Thymus (tissue), 14 donors: ENCODE measurements at places on chromosomes 12 and 14. TPM values are rescaled to one million over a fixed set of nuclear protein-coding genes. Genes with fewer than 3 reads are reported as not detected.

The GPR84 gene
- 0.57 TPM for total RNA-seq

- H3K27ac ChIP-seq, result no peak overlapping the region
- H3K4me3 ChIP-seq, result no peak overlapping the region
- H3K4me1 ChIP-seq, result no peaks in the 10 kb centered on the region
- H3K36me3 ChIP-seq, result peaks cover 11% of the 10 kb centered on the region
- no peaks in the 10 kb centered on the region for H3K27me3 ChIP-seq
Measured at GRCh38 chr14:87944987-87945604, 47.9 kb downstream of the GALC start.

DNA sequence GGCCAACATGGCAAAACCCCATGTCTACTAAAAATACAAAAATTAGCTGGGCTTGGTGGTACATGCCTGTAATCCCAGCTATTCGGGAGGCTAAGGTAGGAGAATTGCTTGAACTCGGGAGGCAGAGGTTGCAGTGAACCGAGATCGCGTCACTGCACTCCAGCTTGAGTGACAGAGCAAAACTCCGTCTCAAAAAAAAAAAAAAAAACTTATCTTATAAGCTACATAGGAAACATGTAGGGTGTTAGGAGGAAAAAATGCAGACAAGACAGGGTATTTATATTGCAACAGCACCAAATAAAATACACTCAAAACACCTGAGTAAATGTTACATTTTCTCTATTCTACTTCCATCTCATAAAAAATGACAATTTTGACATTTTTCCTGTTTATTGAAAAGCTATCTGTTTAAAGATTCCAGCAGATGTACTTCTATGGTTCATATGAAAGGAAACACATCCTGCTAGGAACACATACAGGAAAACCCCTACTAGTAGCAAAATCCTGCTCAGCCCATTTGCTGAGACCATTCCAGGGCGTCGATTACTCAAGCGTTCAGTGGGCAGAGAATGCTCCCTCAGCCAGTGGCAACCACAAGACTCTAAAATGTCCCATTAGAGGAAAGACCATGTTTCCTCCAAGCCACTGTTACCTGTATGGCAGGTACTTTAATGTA lies 19.7 kb downstream of the CORO1C start:
- no peaks in the 10 kb centered on the region for H3K36me3 ChIP-seq
- no peak for DNase-seq
- H3K4me1 ChIP-seq, result peaks cover 3% of the 10 kb centered on the region
- H3K4me3 ChIP-seq, result no peak overlapping the region
- H3K27me3 ChIP-seq, result no peaks in the 10 kb centered on the region
- H3K27ac ChIP-seq, result no peak overlapping the region

GRCh38 chr14:102916347-102917055 lies 6.0 kb upstream of the AMN start:
- no peaks in the 10 kb centered on the region for H3K36me3 ChIP-seq
- DNase-seq, result no peak
- no peaks in the 10 kb centered on the region for H3K4me1 ChIP-seq
- H3K27me3 ChIP-seq, result peaks cover 5% of the 10 kb centered on the region
- no peak overlapping the region for H3K27ac ChIP-seq
- no peak overlapping the region for H3K4me3 ChIP-seq

The CCDC177 gene
- 0.05 TPM for total RNA-seq

GRCh38 chr14:23632461-23633159 lies 3.6 kb upstream of the DHRS2 start:
- no peak overlapping the region for H3K4me3 ChIP-seq
- H3K36me3 ChIP-seq, result no peaks in the 10 kb centered on the region
- DNase-seq, result no peak
- peaks cover 2% of the 10 kb centered on the region for H3K27me3 ChIP-seq
- H3K4me1 ChIP-seq, result peaks cover 4% of the 10 kb centered on the region

DNA sequence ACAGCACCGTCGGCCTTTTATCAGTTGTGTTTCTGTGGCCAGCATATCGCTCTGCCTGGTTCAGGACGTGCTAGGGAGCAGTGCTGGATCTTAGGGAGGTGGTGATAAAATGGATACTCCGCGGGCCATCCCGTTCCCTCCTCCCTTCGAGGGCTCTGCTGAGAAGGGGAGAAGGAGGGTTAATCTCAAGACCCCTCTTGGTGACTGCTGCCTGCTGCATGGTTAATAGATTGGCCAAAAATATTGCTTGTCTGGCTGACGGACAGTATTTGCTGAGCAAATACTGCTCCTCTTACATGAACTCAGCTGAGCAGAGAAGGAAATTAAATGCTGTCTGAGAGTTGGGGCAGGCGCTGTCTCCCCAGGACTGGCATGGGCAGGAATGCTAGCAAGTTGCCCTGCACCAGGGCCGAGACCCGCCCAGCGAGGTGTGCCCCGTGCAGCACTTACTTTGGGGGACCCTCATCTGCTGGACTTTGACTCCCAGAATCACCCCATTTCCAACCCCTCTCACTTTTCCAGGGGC lies 1.2 kb downstream of the FBRSL1 start:
- DNase-seq, result no peak
- H3K27me3 ChIP-seq, result peaks cover 5% of the 10 kb centered on the region
- H3K27ac ChIP-seq, result no peak overlapping the region
- H3K4me3 ChIP-seq, result peak overlapping the region; percentile 62
- H3K36me3 ChIP-seq, result peaks cover 3% of the 10 kb centered on the region
- peaks cover 59% of the 10 kb centered on the region for H3K4me1 ChIP-seq

The MTHFD1 gene
- total RNA-seq, result 38.3 TPM

The GLS2 gene
- 1.0 TPM for total RNA-seq

DNA sequence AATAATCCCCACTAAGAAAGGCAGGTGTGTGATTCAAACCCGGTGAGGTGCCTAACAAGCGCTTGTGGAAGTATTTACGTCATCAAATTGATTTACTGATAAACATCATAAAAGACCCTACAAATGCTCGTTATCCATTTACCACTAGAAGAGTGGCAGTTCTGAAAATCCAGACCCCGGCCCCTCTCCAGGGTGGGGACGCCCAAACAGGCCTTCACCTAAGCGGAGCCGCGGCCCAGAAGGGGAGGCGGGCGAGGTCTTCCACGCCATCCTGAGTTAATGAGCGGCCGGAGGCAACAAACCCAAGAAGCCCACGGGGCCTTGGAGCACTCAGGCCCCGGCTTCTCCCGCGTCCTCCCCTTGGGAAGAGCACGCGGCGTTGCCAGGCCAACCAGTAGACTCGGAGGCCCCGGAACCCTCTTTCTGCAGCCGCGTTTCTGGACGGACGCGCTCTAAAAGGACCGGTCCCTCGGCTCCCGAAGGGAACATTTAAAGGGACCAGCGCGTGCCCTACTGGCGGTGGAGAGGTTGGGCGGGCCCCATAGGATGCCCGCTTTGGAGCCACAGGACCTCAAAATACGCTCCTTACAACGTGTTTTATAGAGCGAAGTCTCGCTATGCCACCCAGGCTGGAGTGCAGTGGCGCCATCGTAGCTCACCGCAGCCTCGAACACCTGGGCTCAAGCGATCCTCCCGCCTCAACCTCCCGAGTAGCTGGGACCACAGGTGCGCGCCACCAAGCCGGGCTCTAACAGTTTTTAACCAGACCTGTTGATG lies 3.5 kb downstream of the PTPN21 start:
- H3K27ac ChIP-seq, result no peak overlapping the region
- peak overlapping the region; percentile 51 for H3K4me3 ChIP-seq
- H3K27me3 ChIP-seq, result peaks cover 39% of the 10 kb centered on the region
- peak; percentile 43 for DNase-seq
- peaks cover 5% of the 10 kb centered on the region for H3K4me1 ChIP-seq

GRCh38 chr14:55109836-55110235 lies 19.2 kb upstream of the LGALS3 start:
- no peaks in the 10 kb centered on the region for H3K36me3 ChIP-seq
- H3K27me3 ChIP-seq, result no peaks in the 10 kb centered on the region
- no peak overlapping the region for H3K4me3 ChIP-seq
- H3K27ac ChIP-seq, result no peak overlapping the region
- no peak for DNase-seq
- no peaks in the 10 kb centered on the region for H3K4me1 ChIP-seq

The ISM2 gene
- total RNA-seq, result 0.05 TPM

The PLBD1 gene
- total RNA-seq, result 9.5 TPM

- no peak for DNase-seq
- no peaks in the 10 kb centered on the region for H3K27me3 ChIP-seq
- H3K4me1 ChIP-seq, result no peaks in the 10 kb centered on the region
- H3K27ac ChIP-seq, result no peak overlapping the region
Measured at GRCh38 chr12:66152732-66153131, 17.1 kb downstream of the TMBIM4 start.

The KLRC4 gene
- total RNA-seq, result 1.3 TPM

GRCh38 chr14:99831303-99831702 lies 38.1 kb downstream of the EML1 start:
- DNase-seq, result no peak
- no peak overlapping the region for H3K4me3 ChIP-seq
- H3K27ac ChIP-seq, result no peak overlapping the region

DNA sequence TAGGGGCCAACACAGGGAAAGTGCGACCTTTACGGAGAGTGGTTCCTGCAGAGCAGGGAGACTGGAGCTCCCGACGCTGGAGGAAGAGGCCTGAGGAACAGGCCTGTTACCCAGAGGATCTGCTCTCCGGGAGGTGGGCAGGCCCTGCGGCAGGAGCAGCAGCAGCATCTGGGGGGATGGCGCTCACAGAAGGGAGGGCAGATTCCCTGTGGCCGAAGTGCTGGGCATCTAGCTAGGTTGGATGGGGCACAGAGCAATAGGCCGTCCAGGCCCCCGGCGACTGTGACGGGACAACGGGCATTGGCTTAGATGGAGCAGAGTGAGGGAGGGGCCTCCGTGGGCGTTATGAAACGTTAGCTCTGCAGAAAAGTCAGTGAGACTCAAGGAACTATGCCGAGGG lies 135.6 kb downstream of the PIWIL1 start:
- DNase-seq, result no peak
- no peaks in the 10 kb centered on the region for H3K36me3 ChIP-seq
- H3K27me3 ChIP-seq, result no peaks in the 10 kb centered on the region
- no peak overlapping the region for H3K4me3 ChIP-seq
- H3K27ac ChIP-seq, result no peak overlapping the region
- H3K4me1 ChIP-seq, result no peaks in the 10 kb centered on the region

GRCh38 chr12:53244337-53244736 lies 12.3 kb upstream of the RARG start:
- DNase-seq, result no peak
- H3K27ac ChIP-seq, result no peak overlapping the region
- no peaks in the 10 kb centered on the region for H3K36me3 ChIP-seq
- peaks cover 9% of the 10 kb centered on the region for H3K27me3 ChIP-seq
- no peak overlapping the region for H3K4me3 ChIP-seq

- H3K4me1 ChIP-seq, result peaks cover 2% of the 10 kb centered on the region
- H3K27me3 ChIP-seq, result peaks cover 46% of the 10 kb centered on the region
- no peak overlapping the region for H3K4me3 ChIP-seq
- no peaks in the 10 kb centered on the region for H3K36me3 ChIP-seq
- DNase-seq, result no peak
- no peak overlapping the region for H3K27ac ChIP-seq
Measured at GRCh38 chr12:75205558-75205957, 4.1 kb downstream of the KCNC2 start.

DNA sequence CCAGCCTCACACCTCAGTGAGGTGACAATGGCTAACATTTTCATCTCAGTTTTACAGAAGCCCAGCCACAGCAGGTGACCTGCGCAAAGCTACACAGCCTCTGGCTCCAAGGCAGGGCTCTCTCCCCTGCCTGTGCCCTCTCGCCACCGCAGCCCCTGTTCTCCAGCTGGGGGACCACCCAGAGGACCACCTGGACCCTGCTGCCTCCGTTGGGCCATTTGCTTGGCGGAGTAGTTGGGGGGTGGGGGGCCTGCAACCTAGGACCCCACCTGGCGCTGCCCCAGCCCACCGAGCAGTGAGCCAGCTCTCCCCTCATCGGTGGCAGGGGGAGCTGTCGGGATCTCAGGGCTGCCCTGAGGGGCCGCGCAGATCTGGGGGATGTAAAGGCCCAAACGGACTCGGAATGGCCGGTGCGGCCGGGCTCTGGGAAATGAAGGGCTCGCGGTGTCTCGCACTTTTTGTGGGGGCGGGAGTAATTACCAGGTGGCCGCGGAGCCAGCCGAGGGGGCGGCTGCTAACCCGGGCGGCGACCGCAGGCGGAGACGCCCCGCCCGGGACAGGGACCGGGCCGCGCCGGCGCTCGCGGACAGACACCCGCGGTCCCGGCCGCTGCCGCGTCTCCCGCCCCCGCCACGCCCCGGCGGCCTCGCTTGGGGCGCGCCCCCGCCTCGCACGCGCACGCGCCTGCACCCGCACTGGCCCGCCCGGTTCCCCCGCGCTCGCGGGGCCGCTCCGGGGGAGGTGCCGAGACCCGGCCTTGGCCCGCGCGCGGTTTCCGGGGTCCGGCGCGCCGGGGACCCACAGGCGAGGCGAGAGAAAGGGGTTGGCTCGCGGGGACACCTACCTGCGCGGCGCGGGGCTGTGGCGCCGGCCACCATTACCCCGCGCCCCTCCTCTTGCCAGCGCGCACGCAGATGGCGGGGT lies 8.6 kb upstream of the GPR68 start:
- H3K4me3 ChIP-seq, result peak overlapping the region; percentile 41
- no peak for DNase-seq
- H3K27ac ChIP-seq, result peak overlapping the region; percentile 61

The NGB gene
- 0.14 TPM for total RNA-seq
